D721Med (cell line): ENCODE measurements at places on chromosomes 6 and 20.

DNA sequence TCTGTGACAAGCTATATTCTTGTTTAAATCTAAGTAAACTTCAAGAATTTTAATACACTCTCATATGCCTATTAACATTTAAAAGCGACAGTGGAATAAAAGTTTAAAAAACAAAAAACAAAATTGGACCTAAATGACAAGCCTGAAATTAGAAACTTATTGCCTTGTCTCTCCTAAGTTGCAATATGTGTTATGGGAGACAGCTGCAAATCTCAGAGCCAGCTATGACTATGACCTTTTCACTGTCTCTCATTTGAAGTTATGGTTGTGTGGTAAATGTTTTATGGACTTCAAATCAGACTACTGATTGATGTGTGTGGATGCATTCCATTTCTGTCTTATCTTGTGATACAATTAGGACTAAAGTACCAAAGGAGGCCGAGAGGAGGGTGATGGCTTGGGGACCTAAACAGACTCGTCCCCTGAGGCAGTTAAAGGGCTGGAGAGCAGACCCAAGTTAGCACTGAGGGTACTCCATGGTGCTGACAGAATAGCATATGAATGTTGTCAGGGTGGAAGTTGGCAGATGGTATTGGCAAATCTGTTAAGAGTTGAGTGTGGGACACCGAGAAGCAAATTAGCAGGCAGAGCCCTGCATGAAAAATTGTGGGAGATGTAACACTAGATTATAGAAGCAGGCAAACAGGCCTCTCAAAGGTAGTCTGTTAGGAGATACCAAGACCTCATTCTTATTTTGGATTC lies 930.1 kb upstream of the MAN1A1 start:
- DNase-seq = no peak

- DNase-seq = no peak
Observed at GRCh38 chr20:63176427-63177133, 39.4 kb downstream of the YTHDF1 start.

GRCh38 chr6:160117137-160117536 lies 4.5 kb upstream of the SLC22A1 start:
- DNase-seq = no peak

GRCh38 chr6:44179072-44179536 lies 20.5 kb downstream of the CAPN11 start:
- no peak for DNase-seq

GRCh38 chr6:1039746-1040145 lies 272.2 kb upstream of the FOXQ1 start:
- DNase-seq = no peak

GRCh38 chr6:33954453-33954852 lies 150.7 kb upstream of the MLN start:
- DNase-seq = no peak

DNA sequence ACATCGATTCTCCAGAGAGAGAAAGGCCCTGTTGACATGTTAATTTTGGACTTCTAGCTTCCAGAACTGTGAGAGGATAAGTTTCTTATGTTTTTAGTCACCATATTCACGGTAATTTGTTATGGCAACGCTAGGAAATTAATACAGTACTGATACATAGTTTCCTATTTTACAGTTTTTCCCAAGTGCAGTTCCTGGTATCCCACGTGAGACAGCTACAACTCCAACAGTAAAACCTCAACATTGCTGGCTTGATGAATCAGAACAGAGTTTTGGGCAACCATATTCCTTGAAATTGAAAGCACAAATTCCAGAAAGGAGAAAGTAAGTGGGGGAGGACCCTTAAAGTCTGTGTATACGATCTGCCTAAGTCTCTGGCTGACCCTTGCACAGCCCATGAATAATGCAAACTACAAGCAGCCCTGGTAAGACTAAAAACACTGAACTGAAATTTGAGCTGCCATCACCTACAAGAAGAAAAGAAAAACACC lies 505.1 kb upstream of the NRSN1 start:
- no peak for DNase-seq

GRCh38 chr6:7390226-7390878 lies 744 bp downstream of the RIOK1 start:
- DNase-seq = no peak

DNA sequence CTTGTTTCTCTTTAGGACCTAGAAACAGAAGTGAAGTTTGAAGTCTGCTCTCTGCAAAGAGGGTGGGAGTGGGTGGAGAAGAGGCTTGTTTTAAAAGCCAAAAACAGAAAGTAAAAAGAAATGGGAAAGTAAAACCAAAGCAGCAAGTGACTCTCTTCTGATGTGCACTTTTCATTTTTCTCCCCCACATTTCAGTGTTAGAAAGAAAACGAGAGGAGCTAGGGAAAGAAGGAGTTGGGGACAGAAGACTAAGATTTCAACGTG lies 1.3 kb downstream of the C6orf141 start:
- no peak for DNase-seq
